ENCODE measurements at places on chromosomes 3 and 15.

DNA sequence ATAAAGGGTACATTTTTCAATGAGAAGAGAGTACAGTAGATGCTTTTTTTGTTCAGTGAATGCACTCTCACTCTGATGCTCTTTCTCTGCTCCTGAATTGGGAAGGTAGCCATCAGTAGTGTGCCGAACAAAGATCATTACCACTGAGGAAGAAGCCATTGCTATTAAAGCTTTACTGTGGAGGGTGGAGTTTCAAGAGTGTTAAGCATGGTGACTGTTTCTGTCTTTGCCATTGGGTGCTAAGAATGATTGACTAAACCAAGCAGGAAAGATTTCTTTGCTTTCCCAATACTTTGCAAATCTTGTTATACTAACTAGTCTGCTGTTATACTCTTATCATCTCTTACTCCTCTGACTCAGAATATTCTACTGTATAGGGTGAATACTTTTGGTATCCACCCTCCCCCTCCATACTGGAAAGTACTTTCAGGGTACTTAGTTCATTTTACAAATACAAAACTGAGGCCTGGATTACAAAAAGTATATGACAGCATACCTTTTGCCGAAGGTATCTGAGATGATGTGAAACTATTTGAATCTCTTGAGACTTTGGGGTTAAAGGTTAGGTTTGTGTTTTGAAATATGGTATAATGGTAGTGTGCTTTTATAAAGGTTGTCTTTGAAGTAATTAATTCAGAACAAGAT, 1.7 kb downstream of the RAB11A start:
- peak; percentile 17 for DNase-seq

DNA sequence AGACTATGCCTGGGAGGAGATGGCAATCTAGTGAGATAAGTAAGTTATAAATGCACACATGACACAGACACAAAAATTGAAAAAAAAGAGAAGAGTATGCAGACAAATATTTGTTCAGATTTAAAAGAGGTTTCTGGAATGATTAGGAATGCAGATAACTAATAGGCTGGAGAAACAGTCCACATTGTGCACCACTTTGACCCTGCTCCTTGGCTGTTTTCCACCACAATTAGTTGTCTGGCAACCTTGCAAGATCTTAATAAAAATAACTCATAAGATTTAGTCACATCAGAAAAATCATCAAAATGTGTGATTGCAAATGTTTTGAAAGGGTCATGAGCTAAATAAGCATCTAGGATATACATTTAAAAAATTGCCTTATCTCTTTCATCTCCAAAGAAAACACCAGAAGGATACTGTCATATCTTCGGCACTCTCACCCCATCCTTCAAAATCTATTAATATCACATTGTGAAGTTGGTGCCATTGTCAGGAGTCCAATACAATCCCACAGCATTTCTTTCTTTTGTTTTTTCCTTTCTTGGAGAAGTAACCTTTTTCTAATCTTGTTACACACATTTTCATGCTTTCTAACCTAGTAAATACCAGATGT, 153.7 kb upstream of the KCNMB2 start:
- no peak for DNase-seq

GRCh38 chr15:98778263-98778959, 130.1 kb downstream of the IGF1R start:
- DNase-seq = no peak

DNA sequence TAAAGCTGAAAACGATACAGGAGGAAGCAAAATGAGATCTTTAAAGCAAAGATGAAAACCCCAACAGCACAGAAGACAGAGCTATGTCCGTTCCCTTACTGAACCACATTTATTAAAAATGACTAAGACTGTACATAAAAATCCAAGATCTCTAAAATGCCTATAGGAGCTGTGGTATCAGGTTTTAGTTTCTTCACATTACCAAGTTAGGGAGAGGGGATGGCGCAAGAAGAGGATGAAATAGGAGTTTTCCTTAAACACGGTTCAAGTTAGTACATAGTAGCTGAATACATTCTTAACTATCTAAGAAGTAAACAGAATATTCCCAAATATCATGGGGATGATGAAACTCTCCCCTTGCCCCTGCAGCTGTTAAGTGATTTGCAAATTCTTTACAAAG, 6.3 kb downstream of the EOMES start:
- no peak for DNase-seq

- DNase-seq = no peak
Observed at GRCh38 chr3:17935222-17935621, 192.8 kb upstream of the TBC1D5 start.

DNA sequence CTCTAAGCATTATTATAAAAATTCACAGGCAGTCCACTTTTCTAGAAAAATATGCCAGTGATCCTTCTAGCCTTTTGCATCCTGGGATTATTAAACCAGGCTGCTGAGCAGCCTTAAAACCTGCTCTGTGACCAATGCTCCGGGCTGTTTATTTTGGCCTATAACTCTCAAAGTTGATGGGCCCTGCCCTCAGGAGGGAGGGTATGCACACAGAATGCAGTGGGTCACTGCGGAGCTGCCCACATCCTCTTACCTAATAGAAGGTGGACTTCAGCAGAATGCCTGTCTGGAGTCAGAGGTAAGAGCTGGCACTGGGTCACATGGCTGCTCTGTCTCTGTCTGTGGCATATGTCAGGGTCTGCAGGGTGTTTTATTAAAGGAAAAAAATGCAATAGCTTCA, 26.0 kb downstream of the CPNE4 start:
- no peak for DNase-seq

DNA sequence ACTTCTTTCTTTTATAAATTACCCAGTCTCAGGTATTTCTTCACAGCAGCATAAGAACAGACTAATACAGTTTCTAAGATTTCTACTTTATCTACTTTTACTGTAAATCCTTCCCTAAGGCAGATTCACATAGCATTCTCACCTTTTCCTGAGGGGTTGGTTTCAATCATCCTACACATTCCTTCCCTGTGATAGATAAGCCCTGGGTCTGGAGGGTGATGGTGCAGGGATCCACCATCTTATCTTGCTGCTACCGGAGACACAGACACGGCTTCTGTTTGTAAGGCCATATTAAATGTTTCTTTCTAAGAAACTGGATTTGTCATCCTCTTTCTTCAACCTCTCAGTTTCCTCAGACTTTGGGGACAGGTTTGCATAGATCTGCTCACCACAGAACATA, 6.1 kb downstream of the IQCF5 start:
- no peak for DNase-seq

DNA sequence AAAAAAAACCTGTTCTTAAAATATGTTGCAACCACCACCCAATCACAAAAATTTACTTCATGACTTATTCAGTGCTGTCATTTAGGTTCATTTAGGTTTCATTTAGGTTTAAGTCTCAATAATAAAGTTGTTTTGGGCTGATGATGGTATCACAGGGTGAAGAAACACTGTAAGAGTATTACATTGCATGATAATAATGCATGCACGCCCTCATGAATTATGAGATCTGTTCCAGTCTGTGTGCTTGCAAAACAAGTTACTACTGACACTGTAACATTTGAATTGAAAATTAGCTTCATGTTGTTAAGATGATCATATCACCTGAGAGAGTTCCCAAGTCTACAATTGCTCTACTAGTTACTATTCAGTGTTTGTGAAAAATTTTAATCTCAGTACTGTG, at the start of gene AADACL2:
Gene AADACL2, plus strand, starts transcription at position 315 of the 400 bp plus-strand sequence. CDS start 109 bp downstream, outside the sequence.
- peak; percentile 91 for DNase-seq

DNA sequence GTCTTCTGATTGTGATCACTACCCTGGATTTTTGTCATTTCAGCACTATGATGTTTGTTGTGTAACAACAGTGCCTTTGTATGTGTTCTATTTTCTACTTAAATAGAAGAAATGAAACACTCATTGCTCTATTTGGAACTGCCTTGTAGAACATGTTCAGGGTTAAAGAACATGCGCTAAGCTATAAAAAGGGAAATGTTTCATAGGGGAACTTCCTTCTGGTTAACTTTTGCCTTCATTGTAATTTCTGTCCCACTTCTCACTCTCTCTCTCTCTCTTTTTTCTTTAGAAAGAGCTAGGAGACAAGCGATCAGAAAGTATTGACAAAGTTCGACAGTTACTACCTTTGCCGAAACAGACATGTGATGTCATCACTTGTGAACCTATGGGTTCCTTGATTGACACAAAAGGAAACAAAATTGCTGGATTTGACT, at the start of gene P2RY12:
Gene P2RY12, minus strand, starts transcription at position 13 of the 434 bp plus-strand sequence. CDS start 45,908 bp downstream, outside the sequence.
- no peak for DNase-seq

GRCh38 chr3:192262001-192262400, 465.3 kb downstream of the FGF12 start:
- DNase-seq = no peak

- DNase-seq = no peak
Observed at GRCh38 chr3:16670191-16670590, 65.0 kb upstream of the DAZL start.

- DNase-seq = no peak
Observed at GRCh38 chr3:47571391-47572175, 7.1 kb downstream of the CSPG5 start.

DNA sequence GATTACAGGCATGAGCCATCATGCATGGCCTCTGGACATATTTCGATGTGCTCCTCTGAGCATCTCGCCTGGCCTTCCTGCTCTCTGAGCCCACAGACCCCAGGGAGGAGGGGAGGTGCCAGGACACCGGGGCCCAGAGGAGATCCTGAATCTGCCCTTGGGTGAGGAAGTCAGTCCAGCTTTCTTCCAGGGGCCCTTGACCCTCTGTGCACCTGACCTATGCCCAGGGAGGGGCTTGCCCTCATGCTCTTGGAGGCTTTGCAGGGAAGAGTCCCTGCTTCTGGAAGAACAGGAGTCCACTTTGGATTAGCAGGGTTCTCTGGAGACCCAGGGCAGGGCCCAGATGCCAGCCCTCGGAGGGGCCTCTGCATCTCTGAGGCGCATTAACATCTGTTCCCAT, 1.4 kb downstream of the ACSBG1 start:
- DNase-seq = no peak

- no peak for DNase-seq
Observed at GRCh38 chr3:159565313-159565712, 423.3 kb upstream of the IL12A start.

- no peak for DNase-seq
Observed at GRCh38 chr3:171898192-171898591, 55.0 kb downstream of the TMEM212 start.

DNA sequence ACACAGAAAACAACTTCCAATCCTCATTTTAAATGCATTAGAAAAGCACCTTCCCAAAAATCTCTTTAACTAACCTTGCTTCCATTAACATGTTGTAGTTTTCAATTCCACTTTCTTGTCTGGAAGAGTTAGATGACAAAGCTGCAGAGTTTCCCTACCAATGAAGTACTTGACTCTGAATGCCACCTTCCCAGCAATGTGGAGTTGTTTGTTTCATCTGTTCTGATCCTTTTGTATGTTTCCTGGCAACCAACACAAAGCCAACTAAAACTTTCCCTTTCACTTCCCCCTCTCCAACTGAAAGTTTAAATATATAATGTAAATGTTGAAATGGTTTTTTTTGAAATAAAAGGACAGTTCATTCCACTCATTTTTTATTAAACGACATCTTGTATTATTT, at the start of gene WDR49:
Gene WDR49, minus strand, starts transcription at position 183 of the 400 bp plus-strand sequence. CDS start 517 bp downstream, outside the sequence.
- no peak for DNase-seq

DNA sequence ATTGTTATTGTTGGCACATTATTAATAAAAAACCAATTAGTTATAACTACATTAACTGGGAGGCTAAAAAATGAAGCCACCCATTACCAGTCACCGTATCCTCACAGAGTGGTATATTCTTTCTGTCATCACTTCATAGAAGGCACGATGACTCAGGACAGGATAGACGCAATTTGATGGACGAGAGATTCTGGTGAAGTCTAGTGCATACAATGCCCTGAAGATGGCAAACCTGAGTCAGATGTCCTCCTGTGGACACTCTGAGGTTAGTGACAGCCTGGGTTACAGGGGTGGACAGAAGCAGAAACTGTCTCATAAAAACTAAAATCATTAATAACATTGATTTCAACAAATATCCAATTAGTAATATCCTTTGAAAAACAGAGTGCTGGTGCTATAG, 150.3 kb downstream of the SLC9A9 start:
- DNase-seq = no peak

DNA sequence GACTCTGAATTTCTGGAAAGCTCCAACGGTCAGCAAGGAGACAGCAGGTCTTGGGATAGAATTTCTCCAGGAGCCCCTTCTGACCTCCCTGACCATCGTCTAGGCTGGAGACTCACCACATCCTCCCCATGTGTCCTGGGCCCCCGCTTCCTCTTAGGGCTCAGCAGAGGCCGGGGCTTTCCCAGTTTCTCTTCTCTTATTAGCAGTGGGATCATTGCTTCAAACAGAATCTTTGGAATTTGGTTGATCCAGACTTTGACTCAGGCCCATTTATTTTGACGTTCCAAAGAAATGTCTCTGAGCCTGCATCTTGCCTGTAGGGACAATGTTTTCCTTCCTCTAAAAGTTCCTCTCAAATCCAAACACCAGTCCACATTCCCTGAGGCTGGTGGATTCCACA, 38.4 kb upstream of the SLC6A6 start:
- no peak for DNase-seq

- no peak for DNase-seq
Observed at GRCh38 chr3:23036728-23037127, 166.4 kb upstream of the UBE2E2 start.

DNA sequence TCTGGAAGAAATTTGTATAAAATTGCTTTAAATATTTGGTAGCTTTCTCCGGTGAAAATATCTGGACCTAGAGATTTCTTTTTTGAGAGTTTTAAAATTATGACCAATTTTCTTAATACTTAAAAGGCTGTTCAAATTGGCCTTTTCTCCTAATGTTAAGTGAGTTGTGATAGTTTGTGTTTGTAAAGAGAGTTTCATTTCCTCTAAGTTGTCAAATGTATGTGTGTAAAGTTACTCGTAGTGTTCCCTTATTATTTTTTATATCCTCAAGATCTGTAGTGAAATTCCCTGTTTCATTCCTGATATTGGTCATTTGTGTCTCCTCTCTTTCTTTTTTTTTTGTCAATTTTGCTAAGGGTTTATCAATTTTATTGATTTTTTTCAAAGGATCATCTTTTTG, 92.6 kb upstream of the CTNNB1 start:
- DNase-seq = no peak

- no peak for DNase-seq
Observed at GRCh38 chr3:13879946-13880810, at the start of gene WNT7A. TSS of gene WNT7A (minus strand) at chr3:13880071. CDS start at chr3:13879816, 255 bp downstream.

- no peak for DNase-seq
Observed at GRCh38 chr15:81092559-81092902, 41.5 kb upstream of the CFAP161 start.

- DNase-seq = peak; percentile 49
Observed at GRCh38 chr3:186258968-186259367, 103.1 kb downstream of the DGKG start.

GRCh38 chr3:11435440-11436165, 163.4 kb downstream of the ATG7 start:
- DNase-seq = no peak

GRCh38 chr15:67768313-67768977, 56.9 kb upstream of the SKOR1 start:
- peak; percentile 95 for DNase-seq

- DNase-seq = no peak
Observed at GRCh38 chr15:46703871-46704637, 1013.3 kb upstream of the SEMA6D start.

GRCh38 chr3:45966371-45966791, 23.1 kb downstream of the CXCR6 start:
- no peak for DNase-seq

Measured in NCI-H526 treated with DMSO at 0.1 percent for 48 hours (cell line).